SJCRH30 (cell line): ENCODE measurements at places on chromosomes 7 and 10. TPM values are rescaled to one million over a fixed set of nuclear protein-coding genes. Genes with fewer than 3 reads are reported as not detected.

The ACBD7 gene
- 7.8 and 8.9 TPM in 2 replicates for total RNA-seq

The TMEM229A gene
- not detected in 2 replicates for total RNA-seq

The TLX1 gene
- not detected in 2 replicates for total RNA-seq

DNA sequence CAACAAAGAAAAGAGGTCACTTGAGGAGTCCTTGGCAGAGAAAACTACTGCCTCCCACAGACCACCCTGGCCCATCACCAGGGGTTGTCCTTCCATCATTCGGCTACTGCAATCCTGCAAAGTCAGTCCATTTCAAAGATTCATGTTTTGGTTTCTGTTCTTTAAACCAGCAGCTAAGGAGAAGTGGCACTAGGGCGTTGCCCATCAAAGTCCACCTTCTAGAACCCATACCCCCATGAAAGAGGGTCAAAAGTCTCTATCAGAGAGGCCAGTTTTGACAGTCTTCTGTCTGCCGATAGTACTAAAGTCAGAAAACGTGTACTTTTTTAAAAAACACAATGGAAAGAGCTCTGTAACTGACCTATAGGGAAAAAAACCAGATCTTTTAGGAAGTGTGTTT lies 14.4 kb downstream of the CCDC6 start:
- no peak for DNase-seq

The IQCE gene
- 5.0 and 5.1 TPM in 2 replicates for total RNA-seq

- DNase-seq, result no peak
Observed at GRCh38 chr7:97851683-97852082, 20.5 kb downstream of the ASNS start.

GRCh38 chr10:93715345-93715744 lies 13.0 kb upstream of the FRA10AC1 start:
- no peak for DNase-seq

DNA sequence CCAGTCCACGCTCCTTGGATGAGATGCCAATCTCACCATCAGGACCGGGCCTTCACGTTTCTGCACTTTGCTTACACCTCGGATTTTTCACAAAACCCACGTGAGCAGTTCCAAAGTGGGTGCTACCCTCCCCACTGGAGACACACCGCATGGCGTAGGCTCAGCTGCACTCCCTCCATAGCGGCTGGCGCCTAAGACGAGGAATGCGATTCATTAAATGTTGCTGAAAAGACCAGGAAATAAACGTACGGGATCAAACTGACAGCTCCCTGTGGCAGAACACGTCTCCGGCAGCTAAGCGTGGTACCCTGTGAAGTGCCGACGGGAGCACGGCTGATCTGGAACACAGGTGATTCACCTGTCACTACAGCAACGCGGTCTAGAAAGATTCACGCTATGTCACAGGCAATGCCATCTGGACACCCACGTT lies 209.0 kb downstream of the DIP2C start:
- DNase-seq, result no peak

- no peak for DNase-seq
Observed at GRCh38 chr7:17988141-17988540, 39.5 kb downstream of the PRPS1L1 start.

DNA sequence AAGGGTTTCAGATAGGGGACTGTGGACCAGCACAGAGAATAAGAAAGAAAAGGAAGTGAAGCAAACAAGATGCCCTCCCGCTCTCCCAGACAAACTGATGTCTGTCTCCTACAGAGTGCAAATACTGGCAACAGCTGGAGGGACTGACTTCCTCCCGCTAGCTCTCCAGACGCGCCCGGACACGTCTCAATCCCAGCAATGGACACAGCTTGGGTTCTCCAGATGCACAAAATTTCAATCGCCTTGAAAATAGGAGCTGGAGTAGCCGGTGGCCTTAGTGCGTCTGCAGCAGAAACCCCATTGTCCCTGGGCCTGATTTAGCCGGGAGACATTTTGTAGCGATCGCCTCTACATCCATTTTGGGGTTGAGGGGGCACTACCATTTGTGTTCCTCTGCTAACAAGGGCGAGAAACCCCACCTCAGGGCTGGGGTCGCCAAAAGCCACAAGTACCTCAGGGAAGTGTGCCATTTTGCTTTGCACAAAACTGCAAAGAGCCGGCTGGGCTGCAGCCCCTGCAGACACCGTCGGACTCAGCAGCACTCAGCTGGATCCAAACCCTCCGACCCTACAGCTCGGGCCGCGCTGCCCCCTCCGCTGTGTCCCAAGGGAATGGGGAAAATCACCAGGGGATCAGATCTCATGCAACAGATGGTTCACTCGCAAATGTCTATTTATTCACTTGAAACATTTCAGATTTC lies 5.9 kb downstream of the CPA2 start:
- DNase-seq, result peak; percentile 95

DNA sequence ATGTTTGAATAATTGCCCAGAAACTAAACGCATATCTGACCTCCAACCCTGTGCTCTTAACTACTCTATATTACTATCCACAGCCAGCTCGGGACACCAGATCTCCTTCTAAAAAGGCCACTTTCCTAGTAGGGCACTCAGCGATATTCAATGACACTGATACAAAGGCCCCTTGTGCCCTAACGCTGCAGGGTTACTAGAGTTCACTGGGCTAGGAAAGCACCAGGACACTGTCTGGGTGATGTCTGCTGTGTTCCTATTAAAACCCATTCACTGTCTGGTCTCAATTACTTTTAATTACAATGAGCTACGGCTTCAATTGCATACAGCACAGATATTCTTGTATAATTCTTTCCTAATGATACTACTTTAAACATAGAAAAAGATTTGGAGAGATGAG lies 91.7 kb downstream of the SORCS1 start:
- no peak for DNase-seq
